ENCODE measurements at places on chromosomes 7 and 10.

- peak; percentile 20 for DNase-seq
These were observed 50.3 kb upstream of the CXCL12 start for GRCh38 chr10:44435196-44435595.

DNA sequence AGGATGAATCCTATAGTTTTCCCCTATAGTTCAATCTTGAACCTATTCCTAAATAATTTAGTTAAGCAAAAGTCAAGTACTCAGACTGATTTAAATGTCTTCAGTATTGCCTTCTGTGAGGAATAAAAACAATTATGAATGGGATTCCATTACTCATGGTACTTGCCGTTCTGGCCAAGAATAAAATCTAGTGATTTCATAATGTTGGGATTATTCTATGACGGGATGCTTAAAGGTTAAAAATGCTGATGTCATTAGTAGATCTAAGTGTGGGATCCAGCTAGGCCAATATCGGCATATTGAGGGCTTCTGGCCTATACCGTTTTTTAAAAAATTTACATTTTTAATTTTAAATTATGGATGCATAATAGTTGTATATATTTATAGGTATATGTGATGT lies 5.3 kb downstream of the BPGM start:
- no peak for DNase-seq

DNA sequence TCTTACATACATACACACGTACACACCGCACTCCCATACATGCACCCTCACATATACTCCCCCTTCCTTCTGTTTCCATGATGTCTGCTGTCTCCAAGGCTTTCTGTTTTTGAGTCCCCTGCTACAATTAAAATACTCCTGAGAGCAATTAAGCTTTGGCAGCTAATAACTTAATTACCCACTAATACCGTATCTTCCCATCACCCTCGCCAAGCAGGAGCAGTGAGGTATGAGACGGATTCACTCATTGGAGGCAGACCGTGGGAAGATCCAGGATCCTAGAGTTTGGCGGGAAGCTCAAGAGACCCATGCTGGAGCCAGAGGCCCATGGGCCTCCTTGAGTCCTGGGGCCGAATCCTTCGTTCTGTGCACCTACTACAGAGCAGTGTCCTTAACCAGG lies 1.7 kb upstream of the CALN1 start:
- DNase-seq = no peak

- no peak for DNase-seq
These were observed 223.2 kb upstream of the IGFBP3 start for GRCh38 chr7:46143949-46144917.

DNA sequence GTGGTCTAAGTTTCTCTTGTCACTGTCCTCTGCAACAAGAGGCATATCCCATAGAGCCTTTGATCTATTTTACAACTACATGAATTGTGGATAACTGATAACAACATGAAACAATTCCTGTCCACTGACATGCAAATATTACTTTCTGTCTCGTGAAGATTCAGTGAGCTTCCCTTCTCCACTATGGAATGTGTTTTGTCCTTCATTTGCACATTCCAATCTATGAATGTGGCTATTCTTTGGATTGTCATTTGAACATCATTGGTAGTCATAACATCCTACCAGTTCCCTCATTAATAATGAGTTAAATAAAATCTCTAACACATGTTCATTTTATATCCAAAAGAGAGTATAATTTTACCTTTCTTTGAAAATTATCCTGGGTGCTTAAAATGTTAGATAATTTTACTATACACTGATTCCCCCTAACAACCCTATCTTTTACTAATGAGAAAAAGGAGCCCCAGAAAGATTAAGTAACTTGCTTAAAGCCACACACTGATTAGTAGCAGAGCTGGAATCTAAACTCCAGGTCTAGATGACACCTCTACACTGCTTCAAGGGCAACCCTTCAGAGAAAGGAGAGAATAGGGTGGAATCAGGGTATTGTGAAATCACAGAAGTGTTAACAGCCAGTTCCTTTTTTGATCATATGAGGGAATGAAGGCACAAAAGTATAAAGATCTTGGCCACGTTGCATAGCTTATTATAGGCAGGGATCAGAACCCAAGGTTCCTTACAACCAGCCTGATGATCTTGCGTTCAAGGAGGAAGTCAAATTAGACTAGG lies 39.1 kb downstream of the PDE1C start:
- no peak for DNase-seq

- no peak for DNase-seq
These were observed 14.5 kb downstream of the CFAP46 start for GRCh38 chr10:132927824-132928223.

GRCh38 chr10:51014680-51015389 lies 59.5 kb upstream of the PRKG1 start:
- DNase-seq = no peak

GRCh38 chr7:23106057-23106822 lies 655 bp downstream of the KLHL7 start:
- peak; percentile 57 for DNase-seq

- no peak for DNase-seq
These were observed 329.0 kb downstream of the RNLS start for GRCh38 chr10:88254091-88254490.

DNA sequence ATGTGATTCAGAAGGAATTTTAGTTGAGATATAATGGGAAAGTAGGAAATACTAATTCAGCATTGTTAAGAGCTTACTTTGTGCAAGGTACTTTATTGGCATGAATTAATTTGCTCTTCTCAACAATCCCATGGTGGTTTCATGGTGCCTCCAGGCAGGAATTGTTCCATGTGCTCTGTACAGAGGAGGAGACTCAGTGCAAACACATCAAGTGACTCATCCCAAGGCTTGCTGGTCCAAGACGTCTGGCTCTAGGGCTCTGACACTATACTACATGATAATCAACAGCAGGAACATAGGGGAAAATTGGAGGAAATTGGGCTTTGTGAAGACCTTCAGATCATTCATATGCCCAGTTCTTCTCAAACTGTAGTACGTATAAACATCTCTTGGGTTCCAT lies 66.5 kb upstream of the PRKG1 start:
- DNase-seq = no peak

DNA sequence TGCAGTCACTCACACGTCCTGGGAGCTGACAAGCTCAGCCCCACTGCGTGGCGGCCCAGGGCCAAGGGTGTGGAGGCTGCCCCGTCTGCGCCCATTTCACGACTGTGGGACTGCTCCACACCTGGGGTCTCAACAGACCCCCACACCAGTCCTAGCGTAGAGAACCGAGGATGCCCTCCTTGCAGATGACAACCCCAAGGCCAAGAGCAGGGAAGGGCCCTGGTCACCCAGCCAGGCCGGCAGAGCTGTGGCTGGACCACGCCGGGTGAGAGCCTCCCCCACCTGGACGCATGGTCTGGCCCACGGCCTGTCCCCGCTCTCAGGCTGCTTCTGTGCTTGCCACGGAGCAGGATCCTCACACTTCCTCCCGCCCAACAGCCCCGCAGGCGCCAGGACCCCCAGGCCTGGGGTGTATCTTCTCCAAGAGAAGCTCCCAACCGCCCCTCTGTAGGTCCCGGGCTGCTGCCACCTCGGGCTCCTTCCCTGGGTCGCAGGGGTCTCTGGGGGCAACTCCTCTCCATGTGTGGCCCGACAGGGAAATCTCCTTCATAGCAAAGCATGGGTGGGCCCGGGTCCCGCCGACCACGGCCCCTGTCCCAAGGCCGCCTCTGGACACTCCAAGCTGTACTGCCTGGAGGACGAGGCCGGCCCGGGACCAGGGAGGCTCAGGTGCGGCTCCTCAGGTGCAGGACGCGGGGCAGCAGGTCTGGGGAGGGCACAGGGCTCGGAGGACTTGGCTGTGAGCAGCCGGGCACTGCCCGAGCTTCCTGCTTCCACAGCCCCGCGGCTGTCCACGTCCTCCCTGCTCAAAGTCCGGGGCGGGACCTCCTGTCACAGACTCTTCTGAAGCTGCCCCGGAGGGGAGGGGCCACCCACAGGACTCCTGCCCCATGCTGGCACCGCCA lies 88.8 kb downstream of the FOXL3 start:
- no peak for DNase-seq

DNA sequence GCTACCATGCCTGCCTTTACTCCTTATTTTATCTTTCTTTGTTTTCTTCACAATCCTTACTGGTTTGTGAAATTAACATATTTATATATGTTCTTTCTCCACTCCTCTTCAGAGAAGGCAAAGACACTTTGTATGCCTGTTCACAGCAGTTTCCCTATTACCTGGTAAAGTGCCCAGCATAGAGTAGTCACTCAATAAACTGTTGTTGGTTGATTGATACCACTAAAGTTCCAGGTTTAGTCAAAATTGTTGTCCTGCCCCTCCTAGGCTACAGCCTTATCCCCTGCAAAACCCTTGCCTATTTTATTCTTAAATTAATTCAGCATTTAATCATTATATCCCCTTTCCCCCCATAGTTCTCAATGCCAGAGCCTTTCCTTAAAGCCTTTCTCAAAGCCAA lies 76.1 kb downstream of the POLL start:
- no peak for DNase-seq

GRCh38 chr10:12757351-12757750 lies 244.2 kb downstream of the CCDC3 start:
- DNase-seq = no peak

GRCh38 chr7:11212816-11213215 lies 239.1 kb downstream of the PHF14 start:
- no peak for DNase-seq

GRCh38 chr7:41142904-41143473 lies 559.9 kb downstream of the INHBA start:
- DNase-seq = no peak

GRCh38 chr7:87850836-87851593 lies 25.1 kb downstream of the SLC25A40 start:
- no peak for DNase-seq

GRCh38 chr7:102097601-102098161 lies 189.0 kb upstream of the SH2B2 start:
- no peak for DNase-seq

GRCh38 chr7:29277436-29278215 lies 83.1 kb downstream of the CHN2 start:
- DNase-seq = no peak

- no peak for DNase-seq
These were observed 370.7 kb upstream of the MGMT start for GRCh38 chr10:129096065-129096984.

- DNase-seq = no peak
These were observed 224.0 kb downstream of the TNS3 start for GRCh38 chr7:47357863-47358262.

GRCh38 chr7:151057506-151057988 lies at the start of gene CDK5:
CDK5 (minus strand) TSS chr7:151057897; CDS start chr7:151057848, 49 bp downstream.
- no peak for DNase-seq

DNA sequence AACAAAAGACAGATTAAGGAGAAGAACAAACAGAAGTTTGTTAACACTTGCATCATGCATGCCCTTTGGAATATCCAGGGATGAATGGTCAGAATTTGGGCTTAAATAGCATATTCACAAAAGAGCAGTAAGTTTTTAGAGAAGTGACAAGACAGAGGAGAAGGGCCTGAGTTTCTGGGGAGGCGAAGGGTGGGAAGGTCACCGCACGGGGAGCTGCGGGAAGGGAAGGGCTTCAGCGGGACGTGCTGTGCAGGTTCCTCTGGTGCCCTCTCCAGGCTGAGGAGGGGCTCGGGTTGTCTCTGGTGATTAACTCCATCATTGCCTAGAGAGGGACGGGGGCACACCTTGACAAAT lies 10.4 kb upstream of the ZNF22 start:
- DNase-seq = no peak

DNA sequence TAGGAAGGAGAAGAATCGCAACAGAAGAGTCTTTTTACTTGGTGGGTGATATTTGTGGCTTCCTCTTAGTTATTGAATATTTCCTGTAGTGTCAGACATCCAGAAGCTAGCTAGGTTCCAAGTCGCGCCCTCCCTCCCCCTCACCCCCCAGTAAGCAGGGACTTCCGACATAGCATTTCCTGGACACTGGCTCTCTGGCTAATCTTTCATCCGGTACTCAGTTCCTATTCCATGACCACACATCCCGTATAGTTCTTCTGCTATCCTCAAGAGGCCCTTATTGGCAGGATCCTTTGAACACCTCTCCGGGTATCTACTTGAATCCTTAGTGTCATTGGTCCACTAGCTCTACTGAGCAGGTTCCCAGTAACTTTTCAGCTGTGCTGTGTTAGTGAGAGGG lies 167.8 kb downstream of the HDAC9 start:
- DNase-seq = no peak

- no peak for DNase-seq
These were observed 287.4 kb upstream of the SEMA3D start for GRCh38 chr7:85474234-85474633.

GRCh38 chr10:110203500-110204455 lies 3.6 kb upstream of the MXI1 start:
- DNase-seq = no peak
